ENCODE measurements at places on chromosomes 6 and 20.
A peak's percentile ranks its signal among the peaks of the same experiment; 100 is the strongest.

GRCh38 chr6:16762550-16763477 is 1.6 kb upstream of the ATXN1 start:
- peak; percentile 32 for DNase-seq

DNA sequence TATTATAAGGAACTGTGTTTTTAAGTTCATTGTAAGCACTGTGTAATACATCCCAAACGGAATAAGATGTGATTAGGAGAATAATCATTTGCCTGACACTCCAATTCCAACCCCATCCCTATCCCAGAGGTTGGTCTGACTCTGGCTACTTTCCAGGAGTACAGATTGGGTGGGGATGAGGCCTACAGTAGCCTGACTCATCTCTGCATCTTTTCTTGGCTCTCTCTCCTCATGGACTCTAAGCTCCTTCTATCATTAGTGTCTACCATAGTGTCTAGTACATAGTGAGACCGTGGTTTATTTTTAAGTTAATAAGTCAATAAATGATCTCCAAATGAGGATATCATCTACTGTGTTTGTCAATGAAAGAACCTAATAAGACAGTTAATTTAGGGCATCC is 92.2 kb upstream of the CNKSR3 start:
- no peak for DNase-seq

- no peak for DNase-seq
Measured at GRCh38 chr6:31830886-31831335, 3.4 kb downstream of the HSPA1B start.

GRCh38 chr6:12408752-12409151 is 118.6 kb downstream of the EDN1 start:
- no peak for DNase-seq

DNA sequence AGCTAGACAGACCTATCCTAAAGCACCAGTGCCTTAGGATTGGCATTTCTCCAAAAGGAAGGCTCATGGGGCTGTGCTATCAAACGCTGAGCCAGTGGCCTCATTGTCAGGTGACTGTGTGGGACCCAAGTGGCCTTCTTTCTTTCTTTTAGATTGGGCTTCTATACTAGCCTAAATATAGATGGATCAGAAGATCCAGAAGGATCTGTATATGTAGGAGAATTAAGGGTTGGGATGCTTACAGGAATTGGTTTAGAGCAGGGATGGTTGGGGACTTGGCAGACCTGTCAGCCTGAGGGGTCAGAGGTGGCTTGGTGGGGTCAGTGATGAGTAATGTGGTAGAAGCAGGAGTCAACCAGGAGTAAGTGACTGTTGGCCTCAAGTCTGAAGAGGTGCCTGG is 14.8 kb downstream of the ABT1 start:
- DNase-seq = no peak

DNA sequence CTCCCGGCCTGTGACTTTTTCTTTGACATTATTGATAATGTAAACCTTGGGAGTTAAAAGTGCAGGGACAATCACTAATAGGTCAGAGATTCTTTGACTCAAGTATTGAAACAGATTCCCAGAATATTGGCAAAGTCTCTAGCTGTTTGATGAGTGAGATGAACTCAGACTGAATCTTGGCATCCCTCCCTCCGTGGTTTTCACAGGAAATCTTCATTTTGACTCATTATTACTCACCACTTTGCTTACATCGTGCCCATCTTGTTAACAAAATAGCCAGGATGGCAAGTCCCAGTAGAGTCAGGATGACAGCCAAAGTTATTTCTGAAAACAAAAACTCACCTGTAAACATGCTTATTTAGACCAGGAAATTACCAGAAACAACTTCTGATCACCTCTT is 2.0 kb downstream of the TSBP1 start:
- no peak for DNase-seq

- DNase-seq = no peak
Measured at GRCh38 chr6:89454300-89454699, 21.3 kb downstream of the ANKRD6 start.

DNA sequence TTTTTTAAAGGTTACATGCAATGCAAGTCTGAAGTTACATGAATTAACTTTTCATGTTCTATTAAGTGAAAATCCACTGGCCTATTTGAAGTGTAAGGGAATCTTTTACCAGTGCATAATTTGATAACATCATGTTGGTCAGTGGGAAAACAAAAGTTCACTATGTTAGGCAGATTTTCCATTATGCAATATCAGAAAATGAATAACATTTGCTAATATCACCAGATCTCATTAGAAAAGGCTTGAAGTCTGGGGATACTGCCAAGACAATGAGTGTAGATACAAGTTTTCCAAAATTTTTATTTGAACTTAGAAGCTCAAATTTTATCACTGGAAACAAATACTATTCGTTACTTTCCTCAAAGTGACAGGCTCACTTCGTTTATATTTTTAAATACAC is 296.4 kb upstream of the CDH4 start:
- no peak for DNase-seq

- no peak for DNase-seq
Measured at GRCh38 chr6:92582211-92582610, 837.1 kb downstream of the EPHA7 start.

GRCh38 chr6:13234130-13234529 is 94.2 kb downstream of the TBC1D7 start:
- DNase-seq = no peak

- DNase-seq = no peak
Measured at GRCh38 chr6:71124340-71124739, 164.3 kb upstream of the OGFRL1 start.

DNA sequence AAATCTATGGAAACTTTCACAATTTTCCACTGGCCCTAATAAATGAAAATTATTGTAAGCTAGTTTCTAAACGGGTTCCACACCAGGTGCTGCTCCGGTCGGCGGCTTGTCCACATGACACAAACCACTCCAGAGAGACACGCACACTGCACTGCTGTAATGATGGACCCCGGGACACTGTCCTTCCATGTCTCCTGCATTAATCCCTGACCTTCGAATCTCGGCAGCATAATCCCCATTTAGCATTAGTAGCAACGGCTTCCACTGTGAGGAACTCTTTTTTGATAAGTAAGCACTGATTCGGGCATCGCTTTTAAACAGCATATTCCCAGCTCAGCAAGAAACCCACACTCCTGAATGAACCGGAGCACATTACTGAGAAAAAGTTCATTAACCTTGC is 43.5 kb downstream of the INSM1 start:
- no peak for DNase-seq

DNA sequence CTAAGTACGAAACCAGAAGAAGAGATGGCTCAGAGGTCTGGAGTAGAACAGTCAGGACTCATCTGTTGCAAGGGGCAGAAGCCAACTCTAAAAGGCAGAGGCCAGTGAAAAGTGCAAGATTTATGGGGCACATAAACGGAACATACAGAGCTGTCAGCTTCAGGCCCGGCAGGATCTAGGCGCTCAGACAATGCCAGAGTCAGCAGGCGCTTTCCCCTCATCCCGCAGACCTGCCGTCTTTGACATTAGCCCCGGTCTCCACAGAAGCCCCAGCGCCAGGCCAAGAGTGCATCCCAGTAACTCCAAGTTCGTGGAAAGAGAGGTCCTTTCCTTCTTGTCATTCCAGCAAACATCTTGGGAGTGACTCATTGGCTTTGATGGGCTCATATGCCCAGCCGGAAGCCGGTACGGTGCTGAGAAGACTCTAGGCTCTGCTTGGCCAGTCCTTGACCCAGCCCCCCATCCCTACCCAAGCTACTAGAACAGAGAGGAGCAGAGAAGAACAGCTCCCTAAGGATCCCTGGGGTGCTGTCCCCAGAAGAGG is 260.9 kb downstream of the TAF4 start:
- no peak for DNase-seq

DNA sequence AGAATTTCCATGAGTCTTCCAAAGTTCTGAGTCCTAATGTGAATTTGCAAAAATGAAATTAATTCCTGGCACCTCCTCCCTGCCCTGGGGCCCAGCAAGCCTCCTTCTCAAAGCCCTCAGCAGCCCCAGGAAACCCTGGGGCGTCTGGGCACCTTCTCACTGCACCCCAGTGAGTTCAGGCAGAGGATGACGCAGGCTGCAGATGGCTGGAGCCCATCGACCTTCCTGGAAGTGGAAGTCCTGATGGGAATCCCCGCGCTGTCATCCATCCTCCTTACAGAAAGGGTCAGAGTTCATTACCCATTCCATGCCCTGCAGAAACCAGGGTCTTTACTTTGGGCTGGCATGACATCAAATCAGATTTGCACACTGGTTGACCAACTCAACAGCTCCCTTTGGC is 31.6 kb downstream of the DLL1 start:
- DNase-seq = no peak

GRCh38 chr6:154593122-154593521 is 82.6 kb upstream of the CNKSR3 start:
- no peak for DNase-seq

GRCh38 chr6:113476937-113477839 is 380.0 kb upstream of the MARCKS start:
- no peak for DNase-seq

DNA sequence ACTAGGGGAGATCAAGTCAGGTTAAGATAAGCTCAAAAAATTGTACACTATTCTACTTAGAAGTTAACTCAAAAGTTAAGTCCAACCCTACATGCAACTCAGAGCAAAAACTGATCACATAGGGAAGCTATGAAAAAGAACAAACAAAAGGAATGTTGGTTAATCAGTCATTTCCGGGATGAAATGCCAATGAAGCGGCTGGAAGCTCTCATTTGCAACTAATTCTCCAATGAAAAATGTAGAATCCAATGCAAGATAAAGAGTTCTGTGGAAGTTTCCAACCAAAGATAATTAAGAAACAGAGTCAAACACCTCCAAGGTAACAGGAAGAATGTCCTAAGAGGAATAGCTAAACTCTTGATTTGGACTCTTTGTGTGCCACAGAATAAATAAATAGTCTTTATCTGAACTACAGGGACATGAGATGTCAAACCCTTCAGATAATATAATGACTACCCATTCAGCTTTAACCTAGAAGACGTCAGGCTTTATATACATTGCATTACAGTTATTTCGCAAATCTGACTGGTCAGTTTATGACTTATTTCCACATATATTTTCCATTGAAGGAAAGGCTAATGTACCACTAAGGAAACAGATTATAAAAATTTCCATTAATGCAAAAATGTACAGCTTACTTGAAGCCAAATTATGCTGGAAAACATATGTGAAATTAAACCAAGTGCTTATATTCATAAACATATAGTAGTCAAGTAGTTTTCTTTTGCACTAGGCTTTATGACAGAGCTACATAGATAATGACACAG is 48.0 kb upstream of the DST start:
- DNase-seq = no peak

DNA sequence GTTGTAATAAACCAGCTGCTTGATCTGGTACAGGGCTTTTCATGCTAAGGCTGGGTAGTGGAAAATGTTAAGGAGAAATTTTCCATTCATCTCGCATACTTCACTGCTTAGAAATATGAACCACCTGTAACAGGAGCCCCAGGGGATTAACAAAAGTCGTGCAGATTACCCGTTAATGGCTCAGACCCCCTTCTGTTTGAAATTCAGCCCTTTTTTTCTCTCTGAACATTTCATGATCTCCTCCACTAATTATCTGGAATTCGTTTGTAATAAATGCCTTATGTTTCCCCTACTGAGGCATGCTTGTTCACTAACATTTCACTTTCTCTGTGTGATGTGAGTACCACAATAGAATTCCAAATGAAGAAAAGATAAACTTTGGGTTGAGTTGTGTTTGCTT is 336.4 kb upstream of the HSF2 start:
- no peak for DNase-seq

GRCh38 chr6:34045771-34046170 is 100.1 kb downstream of the GRM4 start:
- DNase-seq = no peak

GRCh38 chr6:89008815-89009374 is 45.5 kb upstream of the RNGTT start:
- no peak for DNase-seq

GRCh38 chr20:62475772-62476055 is at the start of gene GATA5:
Gene GATA5, minus strand, starts transcription at chr20:62475995. Its CDS starts 474 bp downstream, at chr20:62475521.
- DNase-seq = no peak

- no peak for DNase-seq
Measured at GRCh38 chr6:36657942-36658544, 20.5 kb upstream of the CDKN1A start.

- no peak for DNase-seq
Measured at GRCh38 chr20:10119336-10119735, 84.5 kb downstream of the ANKEF1 start.

GRCh38 chr6:169668203-169668847 is 33.5 kb downstream of the WDR27 start:
- no peak for DNase-seq

DNA sequence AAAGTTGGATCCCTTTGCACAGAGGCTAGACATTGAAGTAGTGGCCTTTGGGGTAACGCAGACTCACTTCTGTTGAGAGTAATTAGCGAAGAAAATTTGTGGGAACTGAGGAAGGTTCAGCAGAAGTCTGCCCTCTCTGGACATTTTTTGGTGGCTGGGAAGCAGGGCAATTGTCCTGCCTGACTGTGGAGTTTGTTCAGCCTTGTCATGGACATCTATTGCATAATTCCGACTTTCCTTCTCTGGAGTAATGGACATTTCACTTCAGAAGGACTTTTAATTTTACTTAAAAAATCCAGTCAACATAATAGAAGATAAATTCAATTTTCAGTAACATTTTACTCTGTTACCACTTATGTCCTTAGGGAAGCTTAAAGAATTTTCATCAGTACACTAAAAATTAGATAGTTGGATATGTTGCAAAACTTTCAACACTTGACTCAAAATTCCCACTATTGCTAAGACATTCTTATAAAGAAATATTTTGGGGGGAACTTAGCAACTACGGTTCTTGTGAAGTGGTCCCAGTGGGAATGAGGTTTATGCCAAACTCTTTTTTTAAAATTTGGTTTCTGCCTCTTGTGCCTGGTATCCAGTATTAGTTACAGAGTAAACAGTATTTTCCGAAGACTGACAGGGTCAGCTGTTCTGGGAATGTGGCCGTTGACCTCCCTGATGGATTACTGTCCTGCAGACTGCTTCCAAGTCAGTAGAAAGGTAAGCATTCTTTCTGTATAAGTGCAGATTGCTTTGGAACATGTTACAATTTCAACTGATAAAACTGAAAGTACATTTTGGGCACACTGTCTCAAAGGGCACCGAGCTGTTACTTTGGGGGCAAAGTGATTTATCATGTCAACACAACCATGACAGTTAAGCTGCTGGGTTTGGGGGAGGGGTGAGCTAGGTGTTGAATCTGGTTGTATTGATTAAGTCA is 100.6 kb upstream of the MLIP start:
- no peak for DNase-seq

DNA sequence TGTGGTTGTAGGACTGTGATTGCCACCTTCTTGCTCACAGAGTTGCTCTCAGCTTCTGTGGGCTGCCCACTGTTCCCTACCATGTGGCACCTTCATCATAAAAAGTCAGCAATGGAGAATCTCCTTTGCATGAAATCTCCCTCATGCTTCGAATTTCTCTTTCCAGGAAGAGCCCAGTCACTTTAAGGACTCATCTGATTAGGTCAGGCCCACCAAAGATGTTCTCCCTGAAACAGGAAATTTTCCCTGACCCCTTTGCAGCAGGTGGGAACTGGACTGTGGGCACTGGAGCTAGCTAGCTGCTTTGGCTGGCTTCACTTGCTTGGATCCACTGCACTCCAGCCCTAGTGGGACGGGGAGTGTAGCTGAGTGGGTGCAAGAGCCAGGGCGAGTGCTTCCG is 47.7 kb upstream of the FAM184A start:
- no peak for DNase-seq

- DNase-seq = no peak
Measured at GRCh38 chr20:35248641-35249475, 22.4 kb downstream of the MMP24 start.
